ENCODE measurements at places on chromosomes 7 and 10.

GRCh38 chr10:90614631-90615030 is 243.2 kb downstream of the HTR7 start:
- no peak for DNase-seq

DNA sequence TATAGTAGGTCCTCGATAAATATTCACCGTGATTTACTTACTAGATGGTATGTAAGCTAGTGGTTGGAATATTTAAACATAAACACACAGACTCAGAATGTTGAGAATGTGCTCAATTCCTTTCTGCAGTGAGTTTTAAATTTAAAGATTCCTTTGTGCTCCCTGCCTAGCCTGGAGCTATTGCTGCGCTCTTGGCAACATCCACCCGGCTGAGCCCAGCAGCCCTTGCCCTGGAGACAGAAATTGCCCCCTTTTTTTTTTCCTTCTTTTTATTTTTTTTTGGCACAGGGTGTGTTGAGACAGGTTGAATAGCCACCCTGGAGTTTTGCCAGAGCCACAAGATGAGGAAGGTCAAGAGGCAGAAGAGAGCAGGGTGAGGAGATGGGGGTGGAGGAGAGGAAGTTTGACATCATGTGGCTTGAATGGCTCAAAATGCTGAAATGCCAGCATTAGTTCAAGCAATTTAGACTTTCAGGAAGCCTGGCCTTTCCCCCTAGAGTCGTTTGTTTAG is 180.8 kb downstream of the PRKCQ start:
- DNase-seq: no peak

GRCh38 chr7:149473251-149473650 is 12.4 kb upstream of the ZNF777 start:
- no peak for DNase-seq

DNA sequence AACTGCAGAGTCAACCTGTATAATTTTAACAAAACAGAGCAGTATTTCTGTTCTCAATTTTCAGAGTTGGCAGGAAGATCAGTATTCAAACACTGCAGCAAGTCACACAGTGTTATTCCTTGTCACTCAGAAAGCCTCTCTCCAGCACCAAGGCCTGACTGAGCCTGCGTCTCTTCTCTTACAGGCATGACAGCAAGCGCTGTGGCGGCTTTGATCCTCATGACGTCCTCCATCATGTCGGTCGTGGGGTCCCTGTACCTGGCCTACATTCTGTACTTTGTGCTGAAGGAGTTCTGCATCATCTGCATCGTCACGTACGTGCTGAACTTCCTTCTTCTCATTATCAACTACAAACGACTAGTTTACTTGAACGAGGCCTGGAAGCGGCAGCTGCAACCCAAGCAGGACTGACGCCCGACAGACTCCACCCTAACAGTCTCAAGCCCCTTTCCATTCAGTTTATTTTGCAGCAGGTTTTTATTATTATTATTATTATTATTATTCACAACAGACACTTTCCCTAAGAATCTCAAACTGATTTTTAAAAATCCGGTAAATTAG is 28.0 kb downstream of the GUSB start:
- no peak for DNase-seq

DNA sequence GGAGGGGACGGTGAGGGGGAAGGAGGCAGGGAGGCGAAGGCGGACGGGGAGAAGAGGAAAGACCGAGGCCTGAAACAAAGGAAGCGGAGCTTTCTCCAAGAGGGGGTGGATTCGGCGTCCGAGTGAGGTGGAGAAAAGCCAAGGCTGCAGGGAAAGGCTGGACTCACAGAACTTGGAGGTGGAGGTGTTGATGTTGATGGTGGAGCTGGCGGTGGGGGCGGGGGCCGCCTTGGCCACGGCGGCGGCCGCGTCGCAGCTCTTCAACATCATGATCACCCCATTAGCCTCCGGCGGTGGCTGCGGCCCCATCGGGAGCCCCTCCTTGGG is 578 bp downstream of the CACUL1 start:
- DNase-seq: no peak

DNA sequence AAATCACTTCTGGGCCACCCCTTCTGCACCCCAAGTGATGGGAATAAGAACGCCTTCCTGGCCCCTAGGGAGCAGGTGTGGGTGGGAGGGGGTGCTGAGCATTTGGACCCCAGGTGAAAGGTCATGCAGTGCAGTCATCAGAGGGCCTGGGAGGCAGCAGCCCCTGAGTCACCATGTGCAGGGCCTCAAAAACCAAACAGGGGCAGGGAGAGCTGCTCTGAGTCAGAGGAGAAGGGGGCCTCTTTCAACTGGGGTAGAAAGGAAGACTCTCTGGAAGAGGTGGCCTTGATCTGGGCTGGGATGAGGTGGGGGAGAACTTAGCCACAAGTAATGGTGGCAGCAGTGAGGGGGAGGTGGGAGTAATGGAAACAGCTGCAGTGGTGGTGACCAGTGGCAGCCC is 164.3 kb downstream of the BUB3 start:
- no peak for DNase-seq

DNA sequence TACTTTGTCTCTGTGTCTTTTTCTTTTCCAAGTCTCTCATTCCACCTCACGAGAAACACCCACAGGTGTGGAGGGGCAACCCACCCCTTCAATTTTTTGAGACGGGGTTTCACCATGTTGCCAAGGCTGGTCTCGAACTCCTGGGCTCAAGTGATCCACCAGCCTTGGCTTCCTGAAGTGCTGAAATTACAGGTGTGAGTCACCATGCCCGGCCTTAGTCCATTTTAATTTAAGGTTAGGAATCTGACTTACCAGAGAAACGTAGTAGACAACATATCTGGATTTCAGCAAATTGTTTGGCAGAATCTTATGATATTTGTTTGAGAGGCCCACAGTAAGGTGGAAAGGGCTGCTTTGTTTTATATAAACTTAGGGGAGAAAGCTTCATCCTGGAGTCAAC is 3.2 kb upstream of the NFKB2 start:
- DNase-seq: no peak

- DNase-seq: no peak
Measured at GRCh38 chr7:96241855-96242254, 80.0 kb downstream of the SLC25A13 start.

- no peak for DNase-seq
Measured at GRCh38 chr10:95295031-95295755, 4.4 kb upstream of the PDLIM1 start.

DNA sequence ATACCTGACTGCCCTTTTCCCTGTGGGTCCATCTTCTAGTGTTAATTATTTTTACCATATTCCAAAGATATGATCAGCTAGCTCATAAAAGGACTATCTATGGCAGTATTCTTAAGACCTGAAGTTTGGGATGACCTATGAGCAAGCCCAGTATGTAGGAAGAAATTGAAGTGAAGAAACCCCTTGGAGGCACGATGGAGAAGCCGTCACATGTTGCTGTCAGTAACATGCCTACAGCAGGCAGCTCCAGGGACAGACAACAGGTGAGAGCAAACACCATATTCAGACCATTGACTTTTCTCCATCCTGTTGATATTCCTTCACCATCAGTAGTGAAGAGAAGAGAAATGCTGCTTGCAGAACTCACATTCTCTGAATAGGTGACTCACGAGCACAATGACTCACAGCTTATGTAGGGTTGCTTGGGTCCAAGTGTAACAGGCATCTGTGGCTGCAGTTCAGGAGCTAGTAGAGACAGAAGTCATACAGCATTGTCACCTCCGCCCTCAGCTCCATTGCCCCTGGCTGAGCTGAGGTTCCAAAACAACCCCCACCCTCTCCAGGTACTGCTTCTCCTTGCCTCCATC is 8.4 kb upstream of the LYZL2 start:
- DNase-seq: peak; percentile 74

Data from SW 1271 (cell line).